ENCODE measurements at places on chromosomes 12 and 14. TPM values are rescaled to one million over a fixed set of nuclear protein-coding genes. Genes with fewer than 3 reads are reported as not detected.

DNA sequence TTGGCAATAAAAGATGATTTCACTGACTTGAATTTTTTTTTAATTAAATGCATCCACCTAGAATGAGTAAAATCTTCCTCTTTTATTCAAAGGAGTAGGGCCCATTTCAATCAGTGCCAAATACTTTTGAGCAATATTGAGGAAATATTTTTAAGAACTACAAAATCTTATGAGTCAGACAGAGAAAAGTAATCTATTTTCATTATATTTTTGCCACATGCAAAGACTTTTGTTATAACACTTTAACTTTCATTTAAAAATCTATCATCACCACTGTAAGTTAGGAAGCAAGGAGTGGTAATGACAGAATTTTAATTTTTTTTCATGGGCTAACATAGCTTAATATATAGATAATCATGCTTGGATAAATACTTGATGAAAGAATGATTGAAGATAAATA lies 345.2 kb upstream of the KITLG start:
- DNase-seq: no peak

DNA sequence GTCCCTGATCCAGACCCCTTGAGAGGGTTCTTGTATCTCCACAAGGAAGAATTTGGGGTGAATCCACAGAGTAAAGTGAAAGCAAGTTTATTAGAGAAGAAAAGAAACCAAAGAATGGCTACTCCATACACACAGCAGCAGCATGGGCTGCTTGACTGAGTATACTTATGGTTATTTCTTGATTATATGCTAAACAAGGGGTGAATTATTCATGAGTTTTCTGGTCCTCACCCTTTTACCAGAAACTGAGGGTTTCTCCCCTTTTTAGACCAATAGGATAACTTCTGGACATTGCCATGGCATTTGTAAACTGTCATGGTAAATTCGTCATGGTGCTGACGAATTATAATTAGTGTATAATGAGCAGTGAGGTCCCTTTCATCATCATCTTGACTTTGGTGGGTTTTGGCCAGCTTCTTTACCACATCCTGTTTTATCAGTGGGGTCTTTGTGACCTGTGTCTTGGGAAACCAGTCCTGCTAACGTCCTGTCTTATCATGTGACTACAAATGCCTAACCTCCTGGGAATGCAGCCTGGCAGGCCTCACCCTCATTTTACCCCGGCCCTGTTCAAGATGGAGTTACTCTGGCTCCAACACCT lies 121.9 kb downstream of the SPTSSA start:
- peak; percentile 83 for DNase-seq

DNA sequence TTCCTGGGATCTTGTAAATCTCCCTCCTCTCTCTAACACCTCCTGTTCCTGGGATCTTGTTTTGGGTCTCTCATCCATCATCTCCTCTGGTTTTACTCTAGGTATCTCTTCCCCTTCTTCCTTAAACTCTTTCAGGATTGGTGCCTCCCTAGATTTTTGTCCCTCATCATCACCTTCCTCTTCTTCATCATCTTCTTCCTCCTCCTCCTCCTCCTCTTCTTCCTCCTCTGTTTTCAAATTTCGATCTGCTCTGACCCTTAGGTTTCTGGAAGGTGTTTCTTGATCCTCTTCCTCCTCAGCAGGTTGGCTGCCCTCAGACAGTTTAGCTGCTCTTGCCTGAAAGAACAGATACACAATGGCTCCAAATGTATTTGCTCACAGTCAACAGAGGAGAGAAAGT lies 14.5 kb downstream of the ACIN1 start:
- DNase-seq: no peak

- DNase-seq: no peak
These were observed 41.4 kb downstream of the ACTN1 start for GRCh38 chr14:68937471-68938270.

- DNase-seq: no peak
These were observed 1325.1 kb downstream of the SLC16A7 start for GRCh38 chr12:60920841-60921495.

DNA sequence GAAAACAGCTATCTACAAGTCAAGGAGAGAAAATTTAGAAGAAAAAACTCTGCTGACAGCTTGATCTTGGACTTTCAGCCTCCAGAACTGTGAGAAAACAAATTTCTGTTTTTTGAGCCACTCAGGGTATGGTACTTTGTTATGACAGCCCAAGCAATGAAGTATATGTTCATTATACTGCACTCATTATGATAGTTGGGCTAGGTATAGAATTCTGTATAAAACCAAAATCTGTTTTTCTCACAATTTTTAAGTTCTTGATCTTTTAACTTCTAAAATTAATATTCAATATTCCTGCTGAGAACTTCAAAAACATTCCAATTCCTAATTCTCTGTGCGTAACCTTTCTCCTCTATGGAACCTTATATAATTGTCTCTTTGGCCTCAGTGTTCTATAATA lies 200.8 kb downstream of the SLC5A8 start:
- DNase-seq: no peak

SERPINA3 gene
- not detected for total RNA-seq

PKP2 gene
- 3.6 TPM for total RNA-seq

EPS8 gene
- 31.6 TPM for total RNA-seq

FOXN4 gene
- total RNA-seq: 0.12 TPM

TMEM63C gene
- total RNA-seq: 0.06 TPM

REM2 gene
- 0.74 TPM for total RNA-seq

TC2N gene
- 5.7 TPM for total RNA-seq
